Bronchus fibroblast of lung (primary cell): ENCODE measurements at places on chromosomes 4 and X. TPM values are rescaled to one million over a fixed set of nuclear protein-coding genes. Genes with fewer than 3 reads are reported as not detected.

Gene DCAF4L1
- total RNA-seq = under 0.01 TPM in 1 of 2 replicates, not detected in the other

Gene ARHGAP36
- total RNA-seq = not detected in 2 replicates

Gene RNF212
- 0.30 and 0.34 TPM in 2 replicates for total RNA-seq

Gene GAGE13
- total RNA-seq = not detected in 2 replicates

Gene ABCG2
- 0.45 and 0.67 TPM in 2 replicates for total RNA-seq

Gene L1CAM
- 28.6 and 30.0 TPM in 2 replicates for total RNA-seq

Gene FRMPD3
- under 0.01 TPM in 2 replicates for total RNA-seq

Gene MAGEA1
- total RNA-seq = not detected in 2 replicates

Gene GLRA3
- not detected in 2 replicates for total RNA-seq

Gene RAB40A
- total RNA-seq = under 0.01 TPM in 1 of 2 replicates, not detected in the other

Gene MAP3K15
- total RNA-seq = under 0.01 TPM in 1 of 2 replicates, not detected in the other

Gene RHOXF2
- total RNA-seq = not detected in 2 replicates

Gene TIGD4
- under 0.01 and 0.17 TPM in 2 replicates for total RNA-seq

Gene RHOXF1
- not detected in 2 replicates for total RNA-seq

Gene ITM2A
- under 0.01 and 0.50 TPM in 2 replicates for total RNA-seq

Gene PHEX
- total RNA-seq = 0.45 and 0.50 TPM in 2 replicates

Gene FGF2
- 8.9 and 11.8 TPM in 2 replicates for total RNA-seq

Gene MSANTD1
- 0.17 TPM in 1 of 2 replicates, not detected in the other for total RNA-seq

Gene HPGDS
- not detected in 2 replicates for total RNA-seq

Gene ADH1B
- 2.9 and 5.2 TPM in 2 replicates for total RNA-seq

Gene PPP2R2C
- 0.15 and 1.0 TPM in 2 replicates for total RNA-seq

Gene GAB1
- 4.6 and 7.6 TPM in 2 replicates for total RNA-seq

Gene FSTL5
- not detected in 2 replicates for total RNA-seq
